Stimulated activated CD4-positive, alpha-beta T cell treated with anti-CD3 and anti-CD28 coated beads, Interleukin-12 subunit alpha, Interleukin-12 subunit beta, amount 100 ng/mL, for 48 hours (primary cell): ENCODE measurements at places on chromosomes 11 and 22.

DNA sequence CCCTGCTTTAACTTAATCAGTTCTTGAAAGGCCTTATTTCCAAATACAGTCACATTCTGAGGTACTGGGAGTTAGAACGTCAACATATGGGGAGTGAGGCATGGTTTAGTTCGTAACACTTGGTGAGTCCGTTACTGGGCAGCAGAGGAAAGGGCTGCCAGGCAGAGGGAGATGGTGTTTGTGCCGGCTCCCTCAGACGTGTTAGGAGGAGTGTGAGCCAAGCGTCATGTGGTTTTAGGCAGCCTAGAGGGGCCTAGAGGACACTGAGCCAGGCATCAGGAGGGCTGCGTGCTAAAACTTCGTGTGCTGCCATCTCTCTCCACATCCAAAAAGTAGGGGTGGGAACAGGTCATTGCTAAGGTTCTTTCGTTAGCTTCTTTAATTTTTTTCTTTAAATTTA lies 10.2 kb downstream of the BCR start:
- no peak for DNase-seq

DNA sequence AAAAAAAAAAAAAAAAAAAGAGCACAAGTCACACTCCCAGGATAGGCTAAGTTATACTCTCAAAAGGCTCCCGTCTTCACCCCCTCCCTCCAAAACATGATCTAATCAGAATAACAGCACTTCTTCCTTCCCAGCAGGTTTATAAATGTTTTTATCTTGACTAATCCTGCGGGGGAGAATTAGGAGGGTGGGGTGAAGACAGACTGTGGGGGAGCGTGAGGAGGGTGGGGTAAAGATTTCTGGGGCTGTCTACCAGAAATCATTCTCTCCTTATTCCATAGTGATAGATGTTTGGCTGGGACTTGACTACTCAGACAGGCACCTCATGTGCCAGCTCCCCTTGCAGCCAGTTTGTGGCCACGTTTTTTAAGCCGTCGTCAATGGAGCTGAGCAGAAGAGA lies 17.0 kb downstream of the KCNE3 start:
- no peak for DNase-seq

DNA sequence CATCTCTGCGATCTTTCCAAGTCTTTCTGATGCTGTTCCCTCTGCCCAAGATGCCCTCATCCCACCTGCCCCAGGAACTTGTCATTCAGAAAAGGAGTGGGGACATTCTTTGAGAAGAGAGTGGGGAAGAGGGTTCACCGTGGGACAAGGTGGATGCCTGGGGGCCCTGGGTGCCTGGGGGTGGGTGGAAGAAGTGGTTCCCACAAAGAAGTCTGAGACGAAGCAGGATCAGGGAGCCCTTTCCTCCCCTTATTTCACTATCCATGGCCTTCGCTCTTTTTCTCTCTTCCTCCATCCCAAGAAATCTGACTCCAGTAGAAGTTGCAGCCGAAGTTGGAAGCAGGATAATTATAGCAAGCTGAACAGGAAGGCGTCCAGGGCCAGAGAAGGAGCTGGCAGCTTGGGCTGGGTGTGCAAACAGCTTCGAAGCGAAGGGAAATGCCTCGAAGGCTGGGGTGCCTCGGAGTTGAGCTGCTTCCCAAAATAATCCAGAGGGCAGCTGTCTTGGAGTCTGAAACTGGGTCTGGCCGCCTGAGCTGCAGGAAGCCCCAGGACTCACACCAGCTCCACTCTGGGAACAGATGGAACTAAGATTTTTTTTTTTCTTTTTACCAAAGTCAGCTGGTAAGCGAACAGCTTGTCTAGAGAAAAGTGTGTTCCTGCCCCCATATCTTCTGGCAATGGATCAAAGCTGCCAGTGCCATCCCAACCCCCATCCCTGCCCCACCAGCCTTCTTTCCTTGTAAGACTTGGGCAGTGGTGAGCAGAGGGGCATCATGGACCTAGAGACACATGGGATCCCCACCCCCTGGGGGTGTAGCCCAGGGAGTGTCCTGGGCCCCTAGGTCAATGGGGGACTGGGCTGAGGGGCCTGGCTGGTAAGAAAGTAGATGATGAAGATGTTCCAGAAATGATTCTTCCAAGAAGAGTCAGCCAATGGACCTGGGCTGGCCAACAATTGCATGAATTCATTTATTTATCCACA lies 31.5 kb downstream of the PARVG start:
- DNase-seq = no peak

GRCh38 chr11:30155428-30155827 lies 75.4 kb upstream of the FSHB start:
- DNase-seq = no peak

DNA sequence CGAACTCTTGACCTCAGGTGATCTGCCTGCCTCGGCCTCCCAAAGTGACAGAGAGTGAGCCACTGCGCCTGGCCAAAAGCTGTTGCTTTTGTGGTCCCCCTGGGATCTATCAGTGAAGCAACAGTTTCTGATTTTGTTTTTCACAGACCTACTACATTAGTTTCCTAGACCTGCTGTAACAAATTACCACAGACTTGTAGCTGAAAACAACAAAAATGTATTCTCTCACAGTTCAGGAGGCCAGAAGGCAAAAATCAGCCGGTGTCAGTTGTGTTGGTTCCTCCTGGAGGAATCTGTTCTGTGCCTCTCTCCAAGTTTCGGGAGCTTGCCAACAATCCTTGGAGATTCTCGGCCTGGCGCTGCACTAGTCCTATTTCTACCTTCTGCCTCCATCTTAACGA lies 8.5 kb upstream of the SLC35C1 start:
- DNase-seq = no peak

GRCh38 chr22:43381693-43382092 lies 30.1 kb upstream of the MPPED1 start:
- DNase-seq = no peak

DNA sequence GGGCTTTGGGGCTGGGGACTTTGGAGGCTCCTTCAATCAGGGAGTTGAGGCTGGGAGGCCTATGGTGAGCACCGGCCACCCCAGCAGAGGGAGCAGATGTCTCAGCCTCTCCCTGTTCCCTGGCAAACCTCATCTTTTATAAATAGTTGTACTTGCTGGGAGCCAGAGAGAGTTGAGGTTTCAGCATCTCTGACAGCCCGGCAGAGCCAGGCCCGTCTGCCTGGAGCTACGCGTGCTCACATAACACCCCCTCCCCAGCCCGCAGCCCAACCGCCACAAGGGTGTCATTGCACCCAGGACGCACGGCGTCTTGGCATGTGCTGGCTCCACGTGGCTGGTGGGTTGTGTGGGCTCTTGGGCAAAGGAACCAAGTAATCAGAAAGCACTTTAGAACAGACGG lies 127.1 kb downstream of the CHST1 start:
- no peak for DNase-seq

DNA sequence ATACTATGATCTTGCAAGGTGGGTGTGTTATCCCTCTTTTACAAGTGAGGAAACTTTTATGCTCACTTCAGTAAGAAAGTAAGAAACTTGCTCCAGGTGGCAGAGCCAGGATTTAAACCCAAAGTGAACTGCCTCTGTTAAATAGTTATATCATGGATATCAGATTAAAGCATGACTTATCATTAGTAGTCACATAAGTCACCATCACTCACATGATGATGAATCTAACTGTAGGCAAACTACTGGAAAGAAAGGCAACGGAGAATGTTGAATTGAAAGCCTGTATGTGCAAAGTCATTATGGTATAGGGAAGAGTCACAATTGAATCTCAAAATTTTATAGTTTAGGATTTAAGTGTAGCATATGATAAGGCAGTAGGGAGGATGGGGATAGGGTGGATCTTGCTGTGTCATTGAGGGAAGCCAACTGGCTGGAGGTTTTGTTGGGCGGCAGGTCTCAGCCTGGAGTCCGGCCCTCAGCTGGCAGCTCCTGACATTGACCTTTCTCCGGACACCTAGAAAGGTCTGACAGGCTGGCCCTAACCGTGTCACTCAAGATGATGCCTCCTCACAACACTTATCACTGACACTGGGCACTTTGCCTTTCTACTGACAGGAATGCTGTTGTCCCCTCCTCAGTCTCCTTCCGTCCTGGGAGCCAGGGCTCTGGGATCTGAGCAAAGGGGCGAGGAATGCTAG lies 98.3 kb downstream of the EMSY start:
- no peak for DNase-seq

- no peak for DNase-seq
Measured at GRCh38 chr22:32661296-32661695, 140.2 kb upstream of the TIMP3 start.

DNA sequence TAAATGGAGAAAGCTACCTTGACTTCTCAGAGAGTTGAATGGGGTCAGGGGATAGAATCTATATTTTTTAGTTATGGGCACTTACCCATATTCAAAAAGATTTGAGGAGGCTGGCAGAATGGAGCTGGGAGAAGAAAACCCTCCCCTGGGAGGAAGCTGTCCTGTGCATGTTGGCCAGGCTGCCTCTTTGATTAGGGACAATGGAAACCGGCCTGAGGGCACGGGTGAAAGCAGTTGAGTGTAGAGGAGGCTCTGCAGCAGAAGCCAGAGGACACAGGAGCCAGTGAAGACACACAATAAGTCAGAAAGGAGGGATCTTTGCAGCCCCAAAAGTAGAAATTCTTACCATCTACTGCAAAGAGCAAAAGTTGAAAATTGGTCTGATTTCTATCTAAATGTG lies 66.6 kb upstream of the B3GAT1 start:
- DNase-seq = no peak

GRCh38 chr22:46136486-46137217 lies 13.7 kb upstream of the PPARA start:
- DNase-seq = no peak

DNA sequence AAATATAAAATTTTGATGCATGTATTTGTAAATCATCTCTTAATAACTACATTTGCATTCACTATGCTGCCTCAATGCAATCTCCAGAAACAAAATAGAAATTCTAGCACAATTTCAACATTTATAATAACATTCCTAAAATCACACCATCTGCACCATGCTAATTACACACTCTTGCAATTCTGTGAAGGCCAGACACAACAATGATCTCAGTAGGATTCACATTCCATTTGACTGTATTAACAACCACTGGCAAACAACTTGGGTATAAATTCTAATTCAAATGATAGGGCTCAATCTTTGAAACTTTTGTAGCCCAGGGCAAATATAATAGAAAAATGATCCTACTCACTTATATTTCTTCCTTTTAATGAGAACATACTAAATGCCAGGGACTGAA lies 25.9 kb downstream of the RAB6A start:
- no peak for DNase-seq

DNA sequence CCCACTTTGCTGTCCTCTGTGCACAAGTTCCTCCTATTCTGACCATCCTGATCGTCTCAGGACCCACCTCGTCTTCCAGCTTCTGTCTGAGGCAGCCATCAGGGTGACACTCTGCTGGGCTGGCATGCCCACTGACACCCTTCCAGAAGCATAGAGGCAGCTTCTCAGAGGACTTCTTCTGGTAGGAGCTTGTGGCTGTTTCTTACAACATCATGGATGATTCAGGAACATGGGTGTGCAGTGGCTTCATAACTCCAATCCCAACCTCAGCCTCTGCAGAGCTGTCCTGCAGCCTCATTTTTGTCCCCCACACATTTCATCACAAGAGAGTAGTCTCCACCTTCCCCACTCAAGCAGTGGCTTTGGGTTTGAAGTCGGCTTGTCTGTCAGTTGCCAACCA lies 20.9 kb upstream of the CTR9 start:
- DNase-seq = no peak

- no peak for DNase-seq
Measured at GRCh38 chr11:65918211-65919140, at the start of gene C11orf68. Gene C11orf68 (minus strand): TSS chr11:65919062. CDS start chr11:65919031, 31 bp downstream.

DNA sequence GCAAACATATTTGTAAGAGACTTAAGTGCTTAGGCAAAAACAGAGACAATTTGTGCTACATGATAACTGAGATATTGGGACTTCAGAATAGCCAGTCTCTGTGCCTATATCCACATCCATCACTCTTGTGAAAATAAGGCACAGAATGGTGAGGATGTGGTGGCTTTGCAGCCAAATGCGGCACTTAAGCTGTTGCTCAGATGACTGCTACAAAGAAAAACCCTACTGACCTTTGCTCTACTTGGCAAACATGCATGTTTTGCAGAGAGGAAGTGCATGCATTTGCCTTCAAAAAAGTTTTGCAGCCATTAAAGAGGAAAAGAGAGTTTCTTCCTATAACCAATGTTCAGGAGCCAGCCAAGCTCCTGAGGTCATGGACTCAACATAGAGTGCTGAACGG lies 675.0 kb upstream of the KIRREL3 start:
- DNase-seq = no peak

- no peak for DNase-seq
Measured at GRCh38 chr11:17005646-17006045, 8.6 kb downstream of the PLEKHA7 start.

DNA sequence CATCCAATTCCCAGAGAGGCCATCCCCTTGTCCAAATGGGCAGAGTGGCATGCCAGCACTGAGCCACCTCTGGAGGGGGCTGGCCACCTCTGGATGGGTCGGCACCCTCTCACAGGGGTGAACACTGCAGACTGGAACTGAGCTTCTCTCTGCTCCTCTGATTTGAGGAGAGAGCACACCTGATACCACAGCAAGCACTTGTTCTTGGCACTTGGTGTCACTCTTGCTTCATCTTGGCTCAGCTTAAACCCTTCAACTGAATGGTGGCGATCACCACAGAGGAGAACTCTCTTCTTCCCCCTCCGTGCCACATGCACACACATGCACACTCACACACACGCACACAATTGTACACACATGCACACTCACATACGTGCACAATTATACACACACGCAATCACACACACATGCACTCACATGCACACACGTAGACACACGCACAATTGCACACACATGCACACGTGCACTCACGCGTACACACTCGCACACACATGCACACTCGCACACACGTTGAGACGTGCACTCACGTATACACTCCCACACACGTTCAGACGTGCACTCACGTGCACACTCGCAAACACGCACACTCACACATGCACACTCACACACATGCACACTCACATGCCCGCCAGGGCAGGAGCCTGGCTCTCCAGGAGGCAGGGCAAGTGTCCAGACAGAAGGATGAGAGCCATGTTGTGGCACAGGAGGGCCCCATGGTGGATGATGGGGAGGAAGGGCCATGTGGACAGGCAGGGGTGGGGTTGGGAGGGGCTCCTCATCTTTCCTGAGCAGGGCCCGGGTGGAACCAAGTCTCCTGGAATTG lies 23.4 kb downstream of the OVOL1 start:
- DNase-seq = no peak
